ENCODE measurements at places on chromosomes 3 and 15. TPM values are rescaled to one million over a fixed set of nuclear protein-coding genes. Genes with fewer than 3 reads are reported as not detected.

The SPTBN5 gene
- 0.40 TPM for total RNA-seq

The NEK10 gene
- 1.7 TPM for total RNA-seq

The DLL4 gene
- 6.8 TPM for total RNA-seq

The SLC6A1 gene
- total RNA-seq: not detected

DNA sequence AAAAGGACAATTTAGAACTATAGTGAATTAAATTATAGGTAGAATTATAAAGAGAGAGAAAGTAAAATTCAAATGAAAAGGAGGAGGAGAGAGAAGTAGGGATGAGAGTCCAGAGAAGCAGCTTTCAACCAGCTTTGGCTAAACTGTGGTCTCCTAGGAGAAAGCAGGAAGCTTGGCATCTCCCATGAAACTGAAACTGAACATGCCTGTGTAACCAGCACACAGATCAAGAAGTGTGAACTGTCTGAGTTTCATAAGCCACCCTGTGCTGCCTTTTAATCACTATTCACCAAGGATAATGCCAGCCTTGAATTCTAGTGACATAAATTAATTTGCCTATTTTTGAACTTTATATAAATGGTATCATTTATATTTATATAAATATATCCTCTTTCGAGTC is 128.5 kb downstream of the MYRIP start:
- H3K4me1 ChIP-seq: no peaks in the 10 kb centered on the region
- no peaks in the 10 kb centered on the region for H3K27me3 ChIP-seq
- H3K27ac ChIP-seq: no peak overlapping the region
- no peaks in the 10 kb centered on the region for H3K36me3 ChIP-seq

All from thyroid gland (tissue), 4 donors.